Activated T-helper 1 cell treated with anti-CD3 and anti-CD28 coated beads, Interleukin-12 subunit alpha, Interleukin-12 subunit beta, Interleukin-2, Interleukin-4 antibody, amounts not matched to agents 30 ng/mL and 10 ng/mL and 1 ng/mL, durations not matched to agents 14 hours and 24 hours and 36 hours (primary cell): ENCODE measurements at places on chromosomes 1 and 21. TPM values are rescaled to one million over a fixed set of nuclear protein-coding genes. Genes with fewer than 3 reads are reported as not detected.

Gene OR2T29
- total RNA-seq, result not detected in 2 replicates

Gene ZBTB37
- 9.2 and 9.4 TPM in 2 replicates for total RNA-seq

Gene CLCA1
- not detected in 2 replicates for total RNA-seq

Gene CD5L
- not detected in 2 replicates for total RNA-seq

Gene SLC6A9
- 7.0 and 7.4 TPM in 2 replicates for total RNA-seq

Gene TACSTD2
- not detected in 2 replicates for total RNA-seq

Gene RCSD1
- 78.6 and 81.9 TPM in 2 replicates for total RNA-seq

Gene CFHR1
- total RNA-seq, result not detected in 2 replicates

Gene RPE65
- total RNA-seq, result not detected in 2 replicates

Gene FNDC5
- total RNA-seq, result not detected in 2 replicates

Gene ASAP3
- total RNA-seq, result not detected in 2 replicates

Gene SH2D5
- 0.08 and 0.15 TPM in 2 replicates for total RNA-seq

Gene IRF6
- total RNA-seq, result 0.16 and 0.17 TPM in 2 replicates

Gene NMNAT2
- not detected in 2 replicates for total RNA-seq

Gene RHD
- total RNA-seq, result not detected in 2 replicates

Gene SV2A
- 17.3 and 18.6 TPM in 2 replicates for total RNA-seq

Gene STUM
- not detected in 2 replicates for total RNA-seq

Gene DRAXIN
- 0.07 TPM in 1 of 2 replicates, not detected in the other for total RNA-seq

Gene GABPA
- total RNA-seq, result 26.7 and 26.9 TPM in 2 replicates

Gene BTG3
- total RNA-seq, result 83.6 and 96.2 TPM in 2 replicates

Gene RCOR3
- total RNA-seq, result 40.5 and 41.0 TPM in 2 replicates

Gene S1PR1
- total RNA-seq, result 42.5 and 42.9 TPM in 2 replicates

Gene PTPRC
- total RNA-seq, result 512 and 516 TPM in 2 replicates

Gene OR2W3
- total RNA-seq, result 0.22 TPM in 1 of 2 replicates, not detected in the other

Gene DNASE2B
- total RNA-seq, result not detected in 2 replicates

Gene SEMA4A
- 8.8 and 9.0 TPM in 2 replicates for total RNA-seq

Gene KRTAP13-2
- not detected in 2 replicates for total RNA-seq
